ENCODE measurements at places on chromosomes 5 and 9.

DNA sequence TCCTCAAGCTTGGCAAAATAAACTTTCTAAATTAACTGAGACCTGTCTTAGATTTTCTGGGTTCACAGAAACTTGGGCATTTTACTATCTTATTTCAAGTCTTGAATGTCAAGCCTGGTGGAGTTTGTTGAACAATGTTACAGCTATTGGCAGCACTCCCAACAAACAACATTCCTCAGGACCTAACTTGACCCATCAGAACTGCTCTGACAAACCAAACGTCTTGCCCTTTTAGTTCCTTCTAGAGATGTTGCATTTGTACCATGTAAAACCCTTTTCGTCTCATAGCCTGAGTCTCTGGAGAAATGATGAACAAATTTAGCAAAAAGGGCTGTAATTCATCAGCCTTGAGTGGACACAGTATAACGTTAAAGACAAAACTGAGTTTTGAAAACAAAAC, 51.1 kb downstream of the GNA14 start:
- DNase-seq: no peak

DNA sequence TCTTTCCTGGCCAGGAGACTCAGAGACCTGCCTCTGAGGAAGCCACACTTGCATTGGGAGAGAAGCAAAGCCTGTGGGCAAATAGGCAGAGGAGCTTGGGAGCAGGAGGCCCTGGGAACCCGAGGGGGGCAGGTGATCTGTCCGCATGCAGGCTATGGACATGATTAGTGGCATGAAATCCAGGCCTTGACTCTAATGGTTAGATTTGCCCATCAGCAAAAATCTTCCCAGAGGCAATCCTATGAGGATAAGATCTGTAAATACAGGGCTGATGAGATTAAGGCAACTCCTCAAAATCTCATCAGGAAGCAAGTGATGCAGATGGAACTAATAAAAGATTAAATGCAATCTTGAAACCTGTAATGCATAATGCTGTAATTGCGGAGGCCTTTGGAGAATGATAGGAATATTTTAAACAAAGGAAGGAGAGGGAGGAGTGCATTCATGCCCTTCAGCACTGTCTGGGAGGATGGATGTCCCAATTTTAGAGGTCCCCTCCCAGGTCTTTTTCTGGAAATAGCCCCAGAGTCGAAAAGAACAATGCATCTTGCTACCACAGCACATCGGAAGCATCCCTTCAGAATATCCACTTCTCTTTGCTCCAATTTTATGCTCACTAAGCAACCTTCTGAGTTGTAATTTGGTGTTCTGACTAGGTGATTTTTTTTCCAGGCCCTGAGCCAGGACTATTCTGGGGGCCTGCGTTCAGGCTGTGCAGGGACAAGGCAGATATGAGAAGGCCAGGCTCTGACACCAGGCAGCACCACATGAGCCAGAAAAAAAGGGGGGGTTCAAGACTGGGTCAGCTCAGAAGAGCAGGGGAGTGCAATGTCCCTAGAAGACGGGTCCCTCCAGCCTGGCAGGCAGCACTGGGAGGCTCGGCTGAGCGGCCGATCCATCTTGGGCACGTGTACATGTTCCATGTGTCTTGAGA, 66.5 kb downstream of the MED10 start:
- no peak for DNase-seq

GRCh38 chr5:106019261-106019660, 1651.5 kb downstream of the EFNA5 start:
- no peak for DNase-seq

DNA sequence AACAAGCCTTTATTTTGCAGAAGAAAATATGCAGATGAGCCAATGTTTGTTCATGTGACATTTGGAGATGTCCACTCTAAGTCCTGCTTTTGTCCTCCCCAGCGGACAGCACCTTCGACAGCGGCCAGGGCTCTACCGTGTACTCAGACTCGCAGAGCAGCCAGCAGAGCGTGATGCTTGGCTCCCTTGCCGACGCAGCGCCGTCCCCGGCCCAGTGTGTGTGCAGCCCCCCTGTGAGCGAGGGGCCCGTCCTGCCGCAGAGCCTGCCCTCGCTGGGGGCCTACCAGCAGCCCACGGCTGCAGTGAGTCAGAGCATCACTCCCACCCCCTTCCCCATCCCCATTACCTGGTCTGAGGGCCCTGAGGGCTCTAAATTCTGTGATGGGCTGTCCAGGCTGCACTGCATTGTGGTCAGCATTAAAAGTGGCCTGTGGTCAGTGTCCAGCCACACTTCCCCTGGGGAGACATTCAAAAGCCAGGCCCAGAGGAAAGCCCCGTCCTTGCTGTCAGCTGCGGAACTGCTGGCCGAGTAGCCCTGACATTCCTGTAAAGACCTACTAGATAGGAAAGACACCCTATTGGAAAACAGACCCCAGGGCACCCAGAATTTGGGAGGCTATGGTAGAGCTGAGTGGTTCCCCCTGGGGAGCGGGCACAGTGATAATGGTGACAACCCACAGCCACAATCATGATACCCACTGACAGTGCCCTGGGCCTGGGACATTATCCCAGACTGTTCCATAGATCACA, 69.0 kb downstream of the WNK2 start:
- DNase-seq: no peak

DNA sequence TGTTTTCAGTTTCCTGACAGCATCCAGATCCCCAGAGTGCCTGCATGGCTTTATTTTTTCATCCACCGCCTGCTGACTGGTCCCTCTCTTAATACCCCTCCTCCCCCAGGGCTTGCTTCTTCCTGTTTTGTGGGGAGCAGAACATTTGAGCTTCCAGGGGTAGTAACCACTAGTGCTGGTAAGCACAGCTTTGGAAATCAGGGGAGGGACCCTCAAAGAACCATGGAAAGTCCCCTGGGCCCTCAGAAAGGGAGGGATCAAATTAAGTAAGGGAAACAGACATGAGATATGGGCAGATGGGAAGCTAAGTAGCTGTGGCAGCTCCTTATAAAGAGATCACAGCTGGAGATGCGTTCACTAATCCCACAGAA, 26.8 kb downstream of the GRIA1 start:
- no peak for DNase-seq

DNA sequence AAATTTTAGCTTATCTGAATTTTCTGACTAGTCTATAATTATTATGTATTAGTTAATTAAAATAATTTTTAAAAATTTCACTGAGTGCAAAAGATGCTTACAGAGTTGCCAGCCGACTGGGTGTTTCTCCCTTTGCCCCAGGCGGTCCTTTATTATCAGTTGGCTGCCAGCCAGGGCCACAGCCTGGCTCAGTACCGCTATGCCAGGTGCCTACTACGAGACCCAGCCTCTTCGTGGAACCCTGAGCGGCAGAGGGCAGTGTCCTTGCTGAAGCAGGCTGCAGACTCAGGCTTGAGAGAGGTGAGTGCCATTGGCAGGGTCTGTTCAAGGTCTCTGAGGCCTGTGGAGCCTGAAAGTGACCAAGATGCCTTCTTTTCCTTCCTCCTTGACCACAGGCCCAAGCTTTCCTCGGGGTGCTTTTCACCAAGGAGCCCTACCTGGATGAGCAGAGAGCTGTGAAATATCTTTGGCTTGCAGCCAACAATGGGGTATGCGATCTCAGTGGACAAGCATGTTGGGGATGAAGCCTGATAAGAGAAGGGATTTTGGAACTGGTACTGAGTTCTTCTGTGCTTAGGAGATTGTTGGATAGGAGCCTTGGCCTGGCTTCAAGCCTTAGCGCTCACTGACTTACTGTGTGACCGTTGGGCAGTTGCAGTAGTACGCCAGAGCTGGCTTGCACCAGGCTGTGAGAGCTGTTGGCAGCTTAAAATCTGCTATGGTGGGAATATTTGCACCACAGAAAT, 10.6 kb downstream of the DELE1 start:
- no peak for DNase-seq

DNA sequence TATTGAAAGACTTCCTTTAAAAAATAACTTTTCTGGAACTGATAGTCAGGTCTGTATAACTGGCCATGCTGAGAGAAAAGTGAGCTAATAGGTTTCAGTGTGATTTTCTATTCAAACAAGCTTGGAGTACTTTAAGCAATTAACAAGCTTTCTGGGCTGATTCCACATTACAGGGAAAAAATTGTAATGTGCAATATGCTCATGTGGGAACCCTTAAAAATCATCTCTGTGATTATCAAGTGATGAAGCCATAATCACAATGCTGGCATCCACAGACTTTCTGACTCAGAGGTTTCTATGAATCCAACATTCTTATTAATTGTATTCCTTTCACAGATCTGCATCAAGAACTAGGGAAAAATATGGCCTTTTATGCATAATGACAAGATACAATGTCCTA, 212.2 kb upstream of the ACO1 start:
- DNase-seq: no peak

- DNase-seq: no peak
Observed at GRCh38 chr5:15249152-15249551, 250.8 kb upstream of the FBXL7 start.

GRCh38 chr9:121985792-121986494, 107.2 kb downstream of the TTLL11 start:
- DNase-seq: no peak

DNA sequence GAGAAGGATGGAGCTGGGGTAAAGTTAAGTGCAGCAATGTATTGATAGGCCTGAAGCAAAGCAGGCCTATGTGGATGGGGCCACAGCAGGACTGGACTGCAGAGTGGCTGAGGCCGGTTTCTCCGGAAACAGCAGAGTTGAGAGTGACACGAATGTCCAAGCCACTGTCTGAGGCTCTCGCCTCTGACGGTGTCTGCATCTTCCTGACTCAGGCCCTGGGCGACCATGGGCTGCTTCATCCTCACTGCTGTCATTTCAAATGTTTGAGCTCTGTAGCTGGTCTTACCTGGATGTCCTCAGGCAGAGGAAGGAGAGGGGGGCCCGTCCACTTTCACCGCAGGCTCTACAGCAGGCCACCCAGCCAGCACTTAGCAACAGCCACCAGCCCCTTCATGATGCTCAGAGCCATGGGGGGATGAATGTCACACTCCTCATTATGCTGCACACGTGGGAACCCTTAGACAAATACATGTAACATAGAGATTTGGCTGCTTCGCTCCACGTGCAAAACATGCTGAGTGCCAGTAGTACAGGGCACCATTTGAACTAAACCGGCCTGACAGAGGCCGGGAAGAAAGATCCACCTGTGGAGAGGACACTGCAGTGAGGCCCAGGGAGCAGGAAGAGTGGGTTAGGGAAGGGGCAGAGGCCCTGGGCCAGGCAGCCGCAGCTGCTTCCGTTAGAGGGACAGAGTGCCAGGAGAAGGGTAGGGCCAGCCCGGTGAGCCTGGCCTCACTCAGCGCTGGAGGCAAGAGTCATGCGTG, 31.7 kb upstream of the NXNL2 start:
- no peak for DNase-seq

DNA sequence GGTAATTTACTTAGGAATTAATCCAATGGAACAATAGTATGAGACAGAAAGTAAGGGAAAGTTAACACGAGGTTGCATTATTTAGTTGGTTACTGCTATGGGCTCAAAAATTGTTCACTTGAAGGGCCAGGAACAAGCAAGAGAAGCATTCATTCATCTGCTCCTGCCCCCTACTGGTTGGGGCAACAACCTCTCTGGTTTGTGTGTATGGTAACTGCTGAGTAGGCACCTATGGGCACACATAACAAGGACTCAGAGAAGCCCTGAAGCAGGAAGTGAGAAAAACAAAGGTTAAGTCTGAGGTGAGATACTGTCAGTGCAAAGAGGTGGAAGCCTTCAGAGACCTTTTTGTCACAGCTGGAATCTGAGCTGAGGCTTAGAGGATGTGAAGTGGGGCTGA, 34.4 kb upstream of the RANBP6 start:
- DNase-seq: no peak

GRCh38 chr5:87924436-87924835, 344.2 kb downstream of the TMEM161B start:
- DNase-seq: no peak

DNA sequence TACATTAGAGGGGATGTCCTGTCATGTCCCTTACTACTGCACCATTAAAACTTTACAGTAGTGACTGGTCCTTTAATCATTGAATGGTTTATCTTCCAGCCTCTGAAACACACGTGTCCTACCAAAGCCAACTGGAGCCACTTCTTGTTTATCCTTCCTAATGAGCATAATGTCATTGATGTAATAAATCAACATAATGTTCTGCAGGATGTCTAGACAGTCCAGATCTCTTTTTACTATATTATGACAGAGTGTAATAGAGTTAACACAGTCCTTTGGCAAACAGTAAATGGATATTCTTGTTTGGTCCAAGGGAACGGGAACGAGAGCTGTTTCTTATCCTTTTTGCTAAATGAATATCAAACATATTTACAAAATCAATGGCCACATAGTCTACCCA, 88.1 kb upstream of the PTPRD start:
- DNase-seq: no peak

DNA sequence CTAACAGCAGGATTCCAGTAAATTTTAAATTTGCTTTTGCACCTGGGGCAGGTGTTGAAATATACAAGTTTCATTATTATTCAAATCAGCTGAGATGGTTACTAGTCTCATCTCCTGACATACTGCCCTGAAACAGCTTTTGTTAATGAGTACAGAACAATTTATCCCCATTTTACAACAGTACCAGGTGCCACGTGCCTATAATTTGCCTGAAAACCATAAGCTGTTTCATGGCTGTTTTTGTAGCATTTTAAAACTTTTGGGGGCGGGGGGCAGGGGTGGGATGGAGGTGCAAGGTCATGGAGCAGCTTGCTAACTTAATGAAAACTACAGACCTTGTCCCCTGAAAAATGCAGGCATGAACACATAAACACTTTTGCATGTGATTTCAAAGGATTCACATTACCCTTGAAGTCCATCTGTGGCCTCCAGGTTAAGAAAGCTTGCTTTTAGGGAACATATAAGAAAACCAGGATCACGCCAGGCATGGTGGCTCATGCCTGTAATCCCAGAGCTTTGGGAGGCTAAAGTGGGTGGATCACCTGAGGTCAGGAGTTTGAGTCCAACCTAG, 42.1 kb downstream of the TIMD4 start:
- no peak for DNase-seq

- DNase-seq: no peak
Observed at GRCh38 chr9:77952635-77953328, 78.8 kb downstream of the GNAQ start.
